ENCODE measurements at places on chromosomes 5 and 9.

GRCh38 chr9:129446828-129447550 is 173.9 kb downstream of the C9orf50 start:
- DNase-seq: no peak

DNA sequence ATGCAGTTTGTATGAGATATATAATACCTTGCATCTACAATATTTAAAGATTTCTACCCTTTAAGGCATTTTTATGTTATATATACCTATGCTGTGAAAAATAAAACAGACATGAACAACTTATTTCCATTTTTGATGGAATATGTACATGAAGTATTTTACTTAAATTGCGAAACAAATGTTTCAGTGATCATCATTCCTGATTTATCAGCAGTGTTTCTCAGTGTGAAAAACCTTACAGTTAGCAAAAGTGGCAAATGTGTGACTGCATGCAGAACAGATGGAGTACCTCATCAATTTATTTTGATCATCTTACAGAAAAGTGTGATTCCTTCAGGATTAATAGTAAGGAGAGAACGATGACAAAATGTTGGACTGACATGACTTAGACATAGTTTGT is 43.1 kb downstream of the PRR16 start:
- no peak for DNase-seq

DNA sequence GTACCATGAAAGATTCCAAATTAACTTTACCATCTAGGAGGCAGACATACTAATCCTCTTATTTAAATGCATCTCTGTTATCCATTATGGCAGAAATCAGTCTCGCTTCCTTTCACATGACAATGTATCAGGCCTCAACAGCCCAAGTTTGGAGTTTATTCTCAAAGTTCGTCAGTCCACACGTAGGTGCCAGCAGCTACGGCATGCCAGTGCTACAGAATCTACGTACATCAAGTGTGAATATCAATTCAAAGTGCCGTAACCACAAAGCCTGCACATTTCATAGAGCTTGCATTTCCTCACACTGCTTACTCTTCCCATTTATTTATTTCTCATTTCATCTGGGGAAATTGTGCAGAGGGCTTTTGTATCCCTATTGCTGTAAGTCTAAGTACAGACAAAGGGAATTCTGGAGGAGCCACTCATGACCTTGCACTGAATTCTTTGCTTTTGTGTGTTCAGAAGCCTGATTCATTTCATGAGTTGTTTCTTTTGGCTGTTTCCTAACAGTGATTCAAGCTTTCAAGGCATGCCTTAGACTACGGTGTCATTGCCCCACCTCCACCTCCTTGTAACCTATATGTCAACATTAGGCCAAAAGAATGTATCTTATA is 10.0 kb downstream of the ENC1 start:
- no peak for DNase-seq

- no peak for DNase-seq
Observed at GRCh38 chr5:1815071-1815786, 14.0 kb downstream of the NDUFS6 start.

DNA sequence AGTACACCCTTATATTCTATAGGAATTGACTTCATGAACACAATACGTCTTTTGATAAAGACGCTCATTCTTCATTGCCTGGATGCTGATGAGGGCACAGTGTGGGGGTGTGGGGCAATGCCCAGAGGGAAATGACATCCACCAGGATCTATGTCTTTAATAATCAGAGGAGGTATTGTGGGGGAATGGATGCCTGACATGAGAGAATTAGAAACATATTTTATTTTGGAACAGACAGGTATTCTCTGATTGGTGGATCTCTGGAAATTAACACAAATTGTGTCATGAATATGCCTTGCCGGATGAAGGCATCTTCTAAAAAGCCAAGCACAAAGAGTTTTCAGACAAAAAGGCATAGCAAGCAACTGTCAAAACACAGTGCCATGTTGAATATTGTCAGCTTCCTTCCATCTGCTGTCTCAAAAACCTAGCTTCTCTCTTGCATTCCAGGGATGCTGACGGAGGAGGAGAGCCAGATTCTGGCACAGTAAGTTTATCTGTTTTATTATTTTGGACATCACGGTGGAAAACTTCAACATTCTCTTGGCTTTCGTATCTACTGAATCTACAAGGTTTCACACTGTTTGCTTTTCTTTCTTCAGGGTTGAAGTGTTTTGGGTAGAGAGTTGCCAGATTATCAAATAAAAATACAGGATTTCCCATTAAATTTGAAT is 3.9 kb upstream of the C5orf58 start:
- DNase-seq: no peak

Data from KG1 (cell line).